ENCODE measurements at places on chromosomes 13 and 19. TPM values are rescaled to one million over a fixed set of nuclear protein-coding genes. Genes with fewer than 3 reads are reported as not detected.

GRCh38 chr19:46950526-46951170 is 69.0 kb upstream of the NPAS1 start:
- H3K27me3 ChIP-seq = no peaks in the 10 kb centered on the region
- peak overlapping the region; percentile 66 for H3K27ac ChIP-seq
- peaks cover 55% of the 10 kb centered on the region for H3K4me1 ChIP-seq
- H3K4me3 ChIP-seq = no peak overlapping the region

DNA sequence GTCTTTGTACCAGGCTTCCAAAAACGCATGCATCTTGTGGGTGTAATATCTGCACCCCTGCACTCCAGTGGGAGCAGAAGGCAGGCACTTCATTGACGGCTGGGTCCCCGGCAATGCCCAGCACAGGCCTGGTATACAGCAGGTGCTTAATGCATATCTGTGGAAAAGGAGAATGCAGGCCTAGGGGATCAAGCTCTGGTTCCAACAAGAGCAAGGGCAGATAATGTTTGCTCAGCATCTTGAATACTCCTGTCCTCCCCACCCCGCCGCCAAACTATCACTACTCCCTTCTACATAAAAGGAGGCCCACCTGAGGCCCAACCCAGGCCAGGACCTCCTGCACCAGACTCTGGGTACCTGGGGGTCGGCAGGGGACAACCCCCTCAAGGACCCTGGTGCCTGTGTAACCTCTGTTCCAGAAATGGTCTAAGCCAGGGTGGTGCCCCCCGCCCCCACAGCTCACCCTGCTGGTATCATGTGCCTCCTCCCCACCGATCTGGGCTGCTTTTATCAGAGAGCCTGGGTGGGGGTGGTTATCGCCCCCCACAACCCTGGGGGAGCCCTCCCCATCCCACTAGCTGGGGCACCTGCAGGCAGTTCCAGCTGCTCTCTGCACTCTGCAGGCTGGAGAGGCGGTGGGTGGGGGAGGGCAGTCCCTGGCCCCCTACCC is 4.8 kb downstream of the KLF16 start:
- no peak for DNase-seq
- no peaks in the 10 kb centered on the region for H3K27me3 ChIP-seq
- H3K4me1 ChIP-seq = peaks cover 32% of the 10 kb centered on the region
- H3K36me3 ChIP-seq = peaks cover 7% of the 10 kb centered on the region
- H3K4me3 ChIP-seq = peak overlapping the region; percentile 35
- H3K27ac ChIP-seq = peak overlapping the region; percentile 51

DNA sequence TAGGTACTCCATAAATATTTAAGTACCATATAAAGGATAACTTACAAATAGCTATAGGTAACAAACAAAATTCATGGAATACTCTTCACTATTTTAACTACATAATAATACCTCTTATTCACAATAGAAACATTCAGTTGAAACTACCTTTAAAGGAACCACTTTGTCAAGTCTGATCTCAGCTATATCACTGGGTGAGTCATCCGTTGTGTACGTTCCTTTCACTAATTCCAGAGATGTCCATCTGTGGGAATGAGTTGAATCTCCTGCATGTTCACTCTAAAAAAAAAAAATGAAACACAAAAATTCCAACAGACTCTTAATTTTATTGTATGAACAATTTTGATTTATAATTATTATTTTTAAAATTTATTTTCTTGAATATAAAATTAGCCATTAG is 149.4 kb upstream of the FBXL3 start:
- H3K36me3 ChIP-seq = peaks cover 58% of the 10 kb centered on the region
- DNase-seq = no peak
- no peak overlapping the region for H3K4me3 ChIP-seq
- peaks cover 4% of the 10 kb centered on the region for H3K4me1 ChIP-seq
- H3K27ac ChIP-seq = no peak overlapping the region
- H3K27me3 ChIP-seq = no peaks in the 10 kb centered on the region

GNG8 gene
- 14.1 TPM for total RNA-seq

PRKD2 gene
- 90.5 TPM for total RNA-seq

DNA sequence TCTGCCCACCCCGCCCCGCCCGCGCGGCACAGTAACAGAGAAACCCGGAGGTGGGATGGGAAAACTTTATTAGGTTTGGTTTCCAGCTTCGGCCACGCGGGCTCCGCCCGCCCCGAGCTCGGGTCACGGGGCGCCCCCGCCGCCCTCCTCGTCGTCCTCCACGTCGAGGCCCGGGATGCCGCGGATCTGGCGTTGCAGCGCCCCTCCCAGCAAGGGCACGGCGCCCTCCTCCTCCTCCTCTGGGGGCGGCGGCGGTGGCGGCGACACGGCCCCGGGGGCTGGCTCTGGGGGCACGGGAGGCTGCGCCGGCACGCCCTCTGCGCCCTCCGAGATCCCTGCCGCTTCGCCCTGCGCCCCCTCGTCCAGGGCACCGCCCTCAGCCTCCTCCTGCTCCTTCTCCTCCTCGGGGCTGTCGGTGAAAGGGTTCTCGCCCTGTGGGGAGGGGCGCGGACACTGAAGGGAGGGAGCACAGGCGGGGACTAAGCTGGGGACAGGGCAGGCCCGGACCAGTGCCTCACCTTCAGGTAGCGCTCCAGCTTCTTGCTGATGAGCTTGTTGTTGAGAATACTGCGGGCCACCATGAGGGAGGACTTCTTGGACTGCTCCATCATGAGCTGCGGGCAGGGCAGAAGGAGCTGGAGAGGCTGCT is 536 bp upstream of the AKAP8 start:
- peak overlapping the region; percentile 86 for H3K4me3 ChIP-seq
- peaks cover 15% of the 10 kb centered on the region for H3K36me3 ChIP-seq
- H3K4me1 ChIP-seq = peaks cover 33% of the 10 kb centered on the region
- H3K27ac ChIP-seq = peak overlapping the region; percentile 100
- peaks cover 2% of the 10 kb centered on the region for H3K27me3 ChIP-seq

DNA sequence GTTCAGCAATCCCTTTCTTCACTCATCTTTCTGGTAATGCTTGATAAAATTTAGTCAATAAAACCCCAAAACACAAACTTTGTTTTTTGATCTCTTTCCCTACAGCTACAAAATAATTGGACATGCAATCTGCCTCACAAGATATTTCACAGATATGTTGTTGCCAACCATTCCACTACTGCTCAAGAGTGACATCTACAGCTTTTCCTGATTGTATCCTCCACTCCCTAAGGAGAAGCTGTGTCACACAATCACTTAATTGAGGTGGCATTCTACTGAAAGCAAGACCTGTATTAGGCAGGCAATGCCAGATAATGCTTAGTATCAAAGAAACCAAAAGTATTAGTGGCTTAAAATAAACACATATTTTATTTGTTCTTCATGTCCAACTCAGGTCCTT is 1646.2 kb upstream of the SPRY2 start:
- H3K4me3 ChIP-seq = no peak overlapping the region
- no peaks in the 10 kb centered on the region for H3K4me1 ChIP-seq
- no peaks in the 10 kb centered on the region for H3K36me3 ChIP-seq
- no peaks in the 10 kb centered on the region for H3K27me3 ChIP-seq

CNMD gene
- not detected for total RNA-seq

- H3K27me3 ChIP-seq = no peaks in the 10 kb centered on the region
- peak overlapping the region; percentile 93 for H3K4me3 ChIP-seq
- no peak for DNase-seq
- peaks cover 28% of the 10 kb centered on the region for H3K36me3 ChIP-seq
These were observed 618 bp downstream of the THSD8 start for GRCh38 chr19:12802267-12803106.

GJB6 gene
- 0.91 TPM for total RNA-seq

GRCh38 chr13:100542826-100543156 is 45.8 kb downstream of the GGACT start:
- H3K4me3 ChIP-seq = no peak overlapping the region
- H3K4me1 ChIP-seq = peaks cover 15% of the 10 kb centered on the region
- peak; percentile 66 for DNase-seq
- H3K36me3 ChIP-seq = no peaks in the 10 kb centered on the region
- H3K27me3 ChIP-seq = no peaks in the 10 kb centered on the region
- no peak overlapping the region for H3K27ac ChIP-seq

DNA sequence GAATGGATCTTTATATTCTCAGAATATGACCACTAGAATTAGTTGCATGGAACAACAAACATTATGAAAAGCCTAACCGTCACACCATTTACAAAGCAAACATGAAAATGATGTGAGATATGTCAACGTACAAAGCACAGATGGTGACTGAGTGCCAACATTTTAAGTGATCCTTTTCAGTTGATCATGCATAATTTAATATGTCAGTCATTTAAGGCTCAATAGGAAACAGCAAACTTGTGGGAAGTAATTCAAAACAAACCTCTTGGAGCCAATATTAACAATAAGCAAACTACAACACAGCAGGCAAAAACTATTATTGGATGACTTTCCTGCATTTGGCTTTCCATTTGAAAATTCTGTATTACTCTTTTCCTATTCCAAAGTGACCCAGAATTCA is 277.6 kb downstream of the SLITRK6 start:
- no peak overlapping the region for H3K4me3 ChIP-seq
- H3K36me3 ChIP-seq = no peaks in the 10 kb centered on the region
- no peak overlapping the region for H3K27ac ChIP-seq

DNA sequence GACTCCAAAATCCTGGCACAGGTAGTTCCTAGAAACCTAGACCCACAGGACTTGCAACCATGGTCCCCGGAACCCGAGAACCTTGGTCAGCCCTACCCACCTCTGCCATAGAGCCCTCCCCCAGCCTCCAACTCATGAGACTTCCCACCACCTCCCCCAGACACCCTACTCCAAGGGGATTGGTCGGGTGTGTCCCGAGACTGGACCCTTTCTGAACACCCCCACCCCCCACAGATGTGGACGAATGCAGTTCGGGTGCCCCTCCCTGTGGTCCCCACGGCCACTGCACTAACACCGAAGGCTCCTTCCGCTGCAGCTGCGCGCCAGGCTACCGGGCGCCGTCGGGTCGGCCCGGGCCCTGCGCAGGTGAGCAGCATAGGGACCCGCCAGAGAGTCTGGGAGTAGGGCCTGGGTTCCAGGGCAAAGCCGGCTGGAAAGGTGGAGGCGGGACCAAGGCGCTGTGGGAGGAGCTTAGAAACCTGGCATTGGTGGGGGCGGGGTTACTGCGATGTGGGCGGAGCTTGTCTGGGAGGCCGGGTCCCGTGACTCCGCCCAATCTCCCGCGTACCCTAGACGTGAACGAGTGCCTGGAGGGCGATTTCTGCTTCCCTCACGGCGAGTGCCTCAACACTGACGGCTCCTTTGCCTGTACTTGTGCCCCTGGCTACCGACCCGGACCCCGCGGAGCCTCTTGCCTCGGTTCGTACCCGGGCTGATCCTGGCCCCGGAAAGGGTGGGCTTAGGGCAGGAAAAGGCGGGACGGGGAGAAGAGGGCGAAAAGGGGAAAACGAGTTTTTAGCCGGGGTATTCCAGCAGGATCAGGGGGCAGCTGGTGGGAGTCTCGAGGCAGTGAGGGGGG is 11.9 kb downstream of the LTBP4 start:
- peaks cover 42% of the 10 kb centered on the region for H3K4me1 ChIP-seq
- H3K36me3 ChIP-seq = peaks cover 18% of the 10 kb centered on the region
- DNase-seq = peak; percentile 93
- H3K27ac ChIP-seq = peak overlapping the region; percentile 98
- no peaks in the 10 kb centered on the region for H3K27me3 ChIP-seq
- peak overlapping the region; percentile 92 for H3K4me3 ChIP-seq

ZNF345 gene
- total RNA-seq = 2.8 TPM

NOTCH3 gene
- total RNA-seq = not detected

ZNF221 gene
- 0.58 TPM for total RNA-seq

LRFN3 gene
- 11.6 TPM for total RNA-seq

DNA sequence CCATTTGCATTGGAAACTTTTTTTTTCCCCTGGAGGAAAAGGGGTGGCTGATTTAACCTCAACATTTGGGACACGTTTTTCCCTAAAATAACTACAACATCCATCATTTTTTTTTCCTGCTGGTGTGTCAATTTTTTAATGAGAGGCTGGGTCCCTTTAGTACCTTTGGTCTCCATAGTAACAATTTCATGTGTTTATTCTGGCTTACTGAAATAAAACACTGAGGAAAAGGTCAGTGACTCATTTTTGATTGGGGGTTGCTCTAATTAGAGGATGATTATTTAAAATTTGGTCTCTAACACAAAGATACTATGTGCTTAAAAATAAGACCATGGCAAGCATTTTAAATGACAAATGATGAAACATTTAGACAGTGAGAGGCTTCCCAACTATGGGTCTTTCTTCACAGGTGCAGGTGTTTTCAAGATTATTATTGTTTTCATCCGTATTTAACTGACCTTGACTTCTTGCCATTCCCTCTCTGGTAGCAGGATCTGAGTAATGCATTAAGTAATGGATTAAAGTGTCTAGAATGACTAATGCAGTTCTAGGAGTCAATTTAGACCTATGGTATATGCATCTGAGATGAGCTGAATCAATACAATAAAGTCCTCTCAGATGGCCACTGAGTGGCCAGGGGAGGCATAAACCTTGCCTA is 406.4 kb downstream of the KCNRG start:
- no peak overlapping the region for H3K4me3 ChIP-seq
- peaks cover 7% of the 10 kb centered on the region for H3K4me1 ChIP-seq
- no peak overlapping the region for H3K27ac ChIP-seq
- DNase-seq = no peak
- H3K36me3 ChIP-seq = no peaks in the 10 kb centered on the region

GRCh38 chr13:26996965-26997752 is 174.5 kb downstream of the USP12 start:
- no peak for DNase-seq
- H3K4me1 ChIP-seq = peaks cover 4% of the 10 kb centered on the region
- peaks cover 13% of the 10 kb centered on the region for H3K27me3 ChIP-seq
- no peak overlapping the region for H3K27ac ChIP-seq

DNA sequence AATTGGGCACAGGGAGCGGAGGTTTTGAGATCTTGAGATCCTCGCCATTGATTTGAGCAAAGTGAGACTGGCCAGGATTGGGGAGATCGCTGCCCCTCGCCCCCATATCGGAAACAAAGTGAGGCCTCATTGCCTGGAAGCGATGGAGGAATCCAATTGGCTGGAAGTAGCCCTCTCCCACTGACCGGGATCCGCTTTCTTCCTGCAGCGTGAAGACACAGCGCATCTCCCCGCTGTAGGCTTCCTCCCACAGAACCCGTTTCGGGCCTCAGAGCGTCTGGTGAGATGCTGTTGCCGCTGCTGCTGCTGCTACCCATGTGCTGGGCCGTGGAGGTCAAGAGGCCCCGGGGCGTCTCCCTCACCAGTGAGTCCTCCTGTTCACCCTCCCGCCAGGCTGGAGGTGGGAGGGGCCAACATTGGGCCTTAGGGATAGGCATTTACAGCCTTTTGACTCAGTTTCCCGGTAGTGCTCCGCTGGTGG is 438 bp downstream of the PRKCSH start:
- peaks cover 34% of the 10 kb centered on the region for H3K36me3 ChIP-seq
- H3K27ac ChIP-seq = peak overlapping the region; percentile 95
- peaks cover 19% of the 10 kb centered on the region for H3K4me1 ChIP-seq
- DNase-seq = peak; percentile 76
- H3K27me3 ChIP-seq = no peaks in the 10 kb centered on the region

GRCh38 chr19:2231621-2232221 is 4.4 kb downstream of the PLEKHJ1 start:
- peaks cover 47% of the 10 kb centered on the region for H3K36me3 ChIP-seq
- no peak overlapping the region for H3K4me3 ChIP-seq
- H3K4me1 ChIP-seq = peaks cover 18% of the 10 kb centered on the region
- DNase-seq = no peak
- H3K27me3 ChIP-seq = peaks cover 2% of the 10 kb centered on the region

GRCh38 chr13:40192452-40192851 is 474.0 kb downstream of the FOXO1 start:
- no peak overlapping the region for H3K27ac ChIP-seq
- peaks cover 49% of the 10 kb centered on the region for H3K4me1 ChIP-seq
- no peak for DNase-seq
- H3K36me3 ChIP-seq = no peaks in the 10 kb centered on the region

Measured in activated CD4-positive, alpha-beta T cell treated with anti-CD3 and anti-CD28 coated beads, Interleukin-2, amount 10 ng/mL, durations not matched to agents 24 days and 14 days (primary cell).